ENCODE measurements at places on chromosomes 11 and 22.
A peak's percentile ranks its signal among the peaks of the same experiment; 100 is the strongest.

- DNase-seq = no peak
These were observed 714.9 kb downstream of the LUZP2 start for GRCh38 chr11:25211635-25212254.

- DNase-seq = peak; percentile 59
These were observed 85.5 kb downstream of the ENTHD1 start for GRCh38 chr22:39808081-39808480.

DNA sequence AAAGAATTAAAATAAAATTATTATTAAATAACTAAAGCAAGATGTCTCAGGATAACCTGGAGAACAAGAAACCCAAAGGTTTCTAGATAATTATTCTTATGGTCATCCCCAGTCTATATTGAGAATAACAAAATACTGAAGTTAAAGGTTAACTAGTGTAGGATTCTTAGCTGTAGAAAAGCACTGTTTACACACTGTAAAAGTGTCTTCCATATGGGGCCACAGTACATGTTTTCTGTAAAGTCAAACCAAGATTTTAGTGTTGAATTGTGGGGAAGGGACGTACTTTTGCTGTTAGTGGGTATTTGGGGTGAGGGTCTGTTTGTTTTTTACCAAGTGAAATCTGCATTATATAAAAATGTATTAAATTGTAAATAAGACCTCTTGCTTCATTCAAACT is 47.5 kb upstream of the SOX6 start:
- no peak for DNase-seq

DNA sequence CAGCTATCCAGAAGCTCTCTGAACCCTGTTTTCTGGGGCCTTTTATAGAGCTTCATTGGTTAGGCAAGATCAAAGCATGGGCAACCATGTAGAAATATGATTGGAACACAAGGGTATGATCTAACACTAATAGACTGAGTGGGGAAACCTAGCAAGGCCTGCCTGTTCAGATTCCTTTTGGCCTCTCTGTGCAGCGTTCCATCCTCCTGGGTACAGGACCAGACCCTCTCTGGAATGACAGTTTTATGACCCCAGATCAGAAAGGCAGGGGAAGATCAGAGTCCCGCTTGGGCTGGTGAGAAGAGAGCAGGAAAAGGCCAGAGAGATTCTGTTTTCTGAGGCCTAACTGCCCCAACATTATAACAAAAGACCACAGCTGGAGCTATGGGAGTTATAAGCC is 36.7 kb upstream of the VWA5A start:
- DNase-seq = no peak

DNA sequence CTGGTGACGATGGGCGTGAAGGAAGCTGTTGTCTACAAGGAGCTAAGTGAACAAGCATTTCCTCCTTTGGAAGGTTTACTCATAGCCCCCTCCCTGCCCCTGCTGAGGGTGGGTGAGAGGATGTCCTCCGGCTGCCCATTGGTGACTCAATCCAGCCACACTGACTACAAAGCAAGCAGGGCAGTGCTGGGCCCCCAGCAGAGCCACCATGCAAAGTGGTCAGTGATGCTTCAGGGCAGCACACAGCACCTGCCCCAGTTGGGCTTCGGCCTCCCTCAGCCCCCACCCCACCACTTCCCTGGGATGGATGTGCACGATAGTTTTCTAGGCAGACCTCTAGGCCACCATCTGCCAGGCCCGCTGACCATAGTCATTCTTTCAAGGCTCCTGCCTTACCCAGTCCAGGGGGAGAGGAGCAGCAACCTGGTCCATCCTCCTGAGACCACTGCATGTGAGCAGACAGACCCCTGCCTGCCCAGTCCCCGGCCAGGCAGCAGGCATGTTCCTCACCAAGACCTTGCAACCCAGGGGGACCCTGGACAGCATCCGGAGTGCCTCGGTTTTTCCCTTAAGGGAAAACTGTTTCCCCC is 125.1 kb downstream of the BCR start:
- DNase-seq = no peak

GRCh38 chr11:79430280-79430679 is 10.6 kb downstream of the TENM4 start:
- DNase-seq = no peak

GRCh38 chr11:133931449-133932060 is 25.2 kb downstream of the IGSF9B start:
- no peak for DNase-seq

- no peak for DNase-seq
These were observed 72.7 kb upstream of the PITPNB start for GRCh38 chr22:27991586-27992293.

DNA sequence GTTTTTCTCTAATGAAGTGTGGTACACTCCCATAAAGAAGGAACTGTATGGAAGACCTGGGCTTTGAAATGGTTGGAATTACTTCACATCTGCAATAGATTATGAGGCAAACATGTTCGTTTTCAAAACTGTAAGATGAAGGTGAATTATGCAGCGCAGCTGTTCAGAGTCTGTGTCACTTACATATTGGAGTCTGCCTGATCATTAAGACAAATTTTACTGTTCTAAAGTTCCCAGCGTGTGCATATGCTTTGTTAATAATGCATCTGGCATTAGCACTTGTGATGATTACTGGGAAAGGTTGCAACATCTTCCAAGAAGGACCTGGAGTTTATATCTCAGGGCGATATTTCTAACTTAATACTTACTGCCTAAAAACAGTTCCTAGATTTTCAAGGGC is 255.2 kb upstream of the ZC3H12C start:
- DNase-seq = no peak

- no peak for DNase-seq
These were observed 14.2 kb downstream of the LMO1 start for GRCh38 chr11:8249482-8249881.

DNA sequence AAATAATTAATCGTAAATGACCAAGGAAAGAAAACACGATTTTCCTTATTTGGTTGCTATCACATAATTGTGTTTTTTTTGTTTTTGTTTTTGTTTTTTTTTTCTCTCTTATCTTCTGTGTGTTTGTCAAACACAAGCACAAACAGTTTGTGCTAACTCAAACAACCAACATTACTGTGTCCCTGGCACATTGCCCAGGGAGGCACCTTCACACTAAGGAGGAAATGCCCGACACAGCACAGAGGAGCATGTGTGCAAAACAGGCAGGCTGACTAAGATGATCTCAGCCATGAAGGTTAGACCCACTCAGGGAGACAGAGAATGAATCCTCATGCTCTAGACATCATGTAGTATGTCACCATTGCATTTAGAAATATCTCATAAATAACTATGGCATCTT is 130.1 kb downstream of the SOX6 start:
- DNase-seq = no peak

- DNase-seq = no peak
These were observed 2.4 kb upstream of the PACS1 start for GRCh38 chr11:66067640-66068039.
